ENCODE measurements at places on chromosomes 7 and 10.

DNA sequence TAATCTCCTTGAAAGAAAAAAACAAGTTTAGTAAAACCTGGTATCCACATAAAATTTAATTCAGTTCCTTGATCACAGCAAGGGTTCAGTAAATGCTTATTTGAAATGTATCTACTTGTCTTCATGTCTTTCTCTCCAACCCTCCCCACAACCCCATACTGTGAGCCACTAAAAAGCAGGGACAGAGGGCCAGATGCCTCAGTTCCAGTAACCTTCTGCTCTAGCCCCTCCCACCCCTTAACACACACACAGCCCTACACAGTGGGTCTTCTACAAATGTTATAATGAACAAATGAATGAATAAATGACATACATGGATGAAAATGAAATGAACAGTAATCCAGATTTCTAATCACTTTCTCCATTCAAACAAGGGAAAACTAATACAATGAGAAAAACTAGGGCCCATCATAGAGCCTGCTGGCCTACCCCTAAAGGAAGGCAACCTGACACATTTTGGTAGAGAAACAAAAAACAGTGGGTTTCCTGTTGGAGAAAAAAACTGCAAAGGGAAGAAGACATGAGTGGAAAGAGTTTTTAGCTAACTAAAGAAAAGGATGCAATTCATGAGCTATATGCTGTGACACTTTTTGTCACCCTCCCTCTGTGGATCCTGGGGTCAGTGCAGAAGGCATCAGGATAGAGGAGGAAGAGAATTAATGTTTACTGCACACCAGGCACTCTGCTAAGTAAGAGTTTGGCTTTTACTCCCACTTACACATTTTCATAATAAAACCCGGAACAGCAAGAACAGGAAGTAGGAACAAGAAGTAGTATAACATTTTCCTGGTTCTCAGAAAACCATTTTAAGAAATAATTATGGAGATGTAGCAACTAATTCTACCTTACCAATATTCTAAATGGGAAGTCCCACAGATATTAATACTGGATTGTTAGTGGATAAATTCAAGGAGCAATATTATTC lies 38.1 kb downstream of the ELMO1 start:
- DNase-seq = no peak

DNA sequence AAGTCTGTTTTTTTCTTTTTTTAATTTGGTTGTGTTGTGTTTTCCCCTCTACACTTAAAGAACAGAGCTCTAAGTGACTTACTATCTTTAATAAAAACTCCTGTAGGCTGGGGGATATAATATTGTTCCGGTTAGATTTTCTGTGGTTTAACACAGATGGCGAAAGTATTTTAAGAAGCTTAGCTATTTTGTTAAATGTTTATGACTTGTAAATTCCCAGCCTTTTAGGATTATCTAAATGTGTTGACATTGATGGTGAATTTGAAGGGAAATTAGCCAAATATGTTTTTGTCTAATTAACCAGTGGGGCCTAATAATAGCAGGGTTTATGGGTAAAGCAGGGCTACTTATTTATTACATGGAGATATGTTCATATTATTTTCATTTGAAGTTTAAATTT lies 538.5 kb downstream of the INHBA start:
- DNase-seq = no peak

- DNase-seq = no peak
Observed at GRCh38 chr7:137283153-137283552, 60.4 kb downstream of the PTN start.

- no peak for DNase-seq
Observed at GRCh38 chr7:28052933-28053332, 127.7 kb downstream of the JAZF1 start.

GRCh38 chr7:102004848-102005247 lies 187.4 kb downstream of the CUX1 start:
- no peak for DNase-seq

- DNase-seq = no peak
Observed at GRCh38 chr7:25308906-25309705, 80.8 kb upstream of the NPVF start.

GRCh38 chr7:157541295-157542067 lies 204.7 kb downstream of the DNAJB6 start:
- DNase-seq = no peak

GRCh38 chr7:770336-770735 lies 43.3 kb upstream of the PRKAR1B start:
- DNase-seq = no peak

DNA sequence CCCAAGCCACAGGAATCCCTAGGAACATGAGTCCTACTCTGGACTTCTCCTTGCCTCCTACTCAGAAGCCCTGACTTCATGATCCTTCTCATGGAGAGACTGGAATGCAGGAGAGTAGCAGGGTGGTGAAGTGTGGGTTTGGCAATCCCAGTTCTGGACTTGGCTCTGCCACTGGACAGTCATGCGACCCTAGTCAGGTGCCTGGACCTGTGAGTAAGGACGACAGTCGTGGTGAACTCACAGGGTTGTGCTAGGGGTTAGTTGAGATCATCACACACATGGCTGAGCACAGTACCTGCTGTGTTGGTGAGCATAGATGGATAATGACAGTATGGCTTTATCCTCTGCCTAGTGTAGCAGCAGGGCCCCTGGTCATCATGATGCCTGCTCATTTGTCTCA lies 117.9 kb downstream of the LRRC18 start:
- DNase-seq = no peak

All from D341Med (cell line).